CD8-positive, alpha-beta memory T cell (primary cell): ENCODE measurements at places on chromosomes 1 and 21. TPM values are rescaled to one million over a fixed set of nuclear protein-coding genes. Genes with fewer than 3 reads are reported as not detected.
A peak's percentile ranks its signal among the peaks of the same experiment; 100 is the strongest.

Gene PLA2G2C
- not detected for total RNA-seq

Gene GJA8
- not detected for total RNA-seq

Gene KRTAP19-3
- not detected for total RNA-seq

DNA sequence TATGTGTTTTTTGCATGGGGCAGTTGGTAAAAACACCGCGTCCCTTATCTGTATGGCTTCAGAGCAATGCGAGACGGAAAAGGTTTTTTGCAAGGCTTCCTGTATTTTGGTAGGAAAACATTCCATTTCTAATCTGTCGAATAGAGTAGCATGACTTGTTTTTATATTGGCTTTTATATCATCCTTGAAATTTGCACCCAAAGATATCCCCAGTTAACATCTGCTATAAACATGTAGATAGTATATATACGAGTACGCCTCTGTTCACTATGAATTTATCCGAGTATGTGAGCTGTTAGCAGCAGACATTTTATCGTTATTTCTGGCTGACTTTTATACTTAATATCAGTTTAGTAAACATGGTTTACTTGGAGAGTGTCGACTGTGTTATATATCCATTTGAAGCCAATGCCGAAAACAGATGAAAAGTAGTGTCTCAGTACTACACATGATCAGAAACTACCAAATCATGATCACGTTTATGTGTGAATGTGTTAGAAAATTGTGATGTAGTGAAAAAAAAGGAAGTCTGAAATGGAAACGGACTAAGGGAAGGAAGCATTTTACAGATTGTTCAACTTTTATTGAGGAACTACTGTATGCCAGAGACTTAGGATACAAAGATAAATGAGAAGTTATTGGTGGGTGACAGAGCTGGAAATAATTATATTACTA, 1.0 kb downstream of the LEPR start:
- H3K4me1 ChIP-seq: peaks cover 23% of the 10 kb centered on the region
- H3K4me3 ChIP-seq: peak overlapping the region; percentile 75
- peak overlapping the region; percentile 69 for H3K27ac ChIP-seq
- no peaks in the 10 kb centered on the region for H3K27me3 ChIP-seq

GRCh38 chr1:188240772-188241406, 1412.1 kb downstream of the PLA2G4A start:
- H3K36me3 ChIP-seq: no peaks in the 10 kb centered on the region
- no peak overlapping the region for H3K27ac ChIP-seq
- H3K4me1 ChIP-seq: no peaks in the 10 kb centered on the region
- no peak for DNase-seq
- no peak overlapping the region for H3K4me3 ChIP-seq

DNA sequence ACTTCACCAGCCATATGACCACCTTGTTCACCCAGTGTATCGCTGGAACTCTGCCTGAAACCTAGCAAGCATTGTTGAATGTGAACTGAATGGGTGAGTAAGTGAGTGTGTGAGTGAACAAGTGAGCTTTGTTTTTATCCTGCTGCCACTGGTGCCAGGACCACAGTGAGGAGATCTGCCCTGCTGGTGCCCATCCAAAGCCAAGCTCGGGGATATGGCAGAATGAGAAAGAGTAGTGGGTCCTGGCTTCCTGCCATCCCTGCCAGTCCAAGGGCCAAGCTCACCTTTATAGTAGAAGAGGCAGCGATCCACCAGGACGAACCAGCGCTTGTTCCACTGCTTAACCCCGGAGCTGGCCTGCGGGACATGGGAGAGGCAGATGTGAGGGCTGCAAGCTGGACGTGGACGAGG, 53.4 kb upstream of the GOLT1A start:
- H3K36me3 ChIP-seq: no peaks in the 10 kb centered on the region
- DNase-seq: no peak
- H3K4me3 ChIP-seq: no peak overlapping the region

DNA sequence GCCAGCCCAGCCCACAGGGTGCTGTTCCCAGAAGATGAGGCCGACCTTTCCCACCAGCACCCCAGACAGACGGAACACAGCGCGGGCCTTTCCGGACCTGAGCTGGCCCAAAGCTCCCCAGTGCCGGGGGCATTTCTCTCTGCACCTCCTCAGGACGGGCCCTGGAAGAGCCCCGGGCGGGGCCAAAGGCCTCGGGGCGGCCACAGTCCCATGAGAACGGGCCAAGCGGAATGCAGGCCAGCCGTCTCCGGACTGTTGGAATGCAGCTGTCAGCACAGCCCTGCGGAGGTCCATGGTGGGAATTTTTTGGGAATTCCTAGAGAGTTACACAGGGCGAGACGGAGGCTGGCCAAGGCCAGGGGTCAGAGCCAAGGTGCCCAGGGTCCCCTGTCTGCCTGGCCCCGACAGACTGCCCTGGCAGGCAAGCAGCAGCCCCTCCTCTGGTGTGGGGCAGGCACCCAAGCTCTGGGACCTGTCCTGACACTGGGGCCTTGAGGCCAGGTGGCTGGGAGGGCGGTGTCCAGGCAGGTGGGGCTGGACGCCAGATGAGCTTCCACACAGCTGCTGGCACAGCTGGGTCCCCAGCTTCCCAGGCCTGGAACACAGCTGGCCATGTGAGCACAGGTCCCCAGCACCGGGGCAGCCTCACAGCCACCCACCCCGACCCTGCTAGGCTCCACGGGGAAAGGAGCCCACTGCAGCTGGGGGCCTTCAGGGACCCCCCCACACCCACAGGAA, 63.0 kb downstream of the MEGF6 start:
- DNase-seq: no peak
- no peak overlapping the region for H3K4me3 ChIP-seq
- H3K36me3 ChIP-seq: no peaks in the 10 kb centered on the region
- no peak overlapping the region for H3K27ac ChIP-seq

DNA sequence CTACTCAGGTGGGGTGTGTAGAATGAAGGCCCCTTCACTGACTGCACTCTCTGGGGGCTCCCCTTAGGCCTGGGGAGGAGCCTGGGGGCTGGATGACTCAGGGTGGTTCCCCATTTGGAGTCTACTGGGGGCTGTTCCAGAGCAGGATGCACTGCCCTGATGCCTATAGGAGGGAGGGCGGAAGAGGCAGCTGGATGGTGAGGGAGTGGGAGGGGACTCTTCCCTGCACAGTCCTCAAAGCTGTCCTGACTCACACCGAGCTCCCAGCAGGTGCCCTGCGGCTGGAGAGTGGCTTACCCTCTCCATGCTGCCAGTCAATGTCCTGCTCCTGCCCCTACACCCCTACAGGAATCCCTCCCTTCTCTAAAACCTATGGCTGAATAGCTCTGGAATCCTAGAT, 204.4 kb downstream of the TRABD2B start:
- H3K4me3 ChIP-seq: no peak overlapping the region
- no peaks in the 10 kb centered on the region for H3K27me3 ChIP-seq
- no peak overlapping the region for H3K27ac ChIP-seq
- no peak for DNase-seq
- H3K4me1 ChIP-seq: no peaks in the 10 kb centered on the region
- H3K36me3 ChIP-seq: no peaks in the 10 kb centered on the region

GRCh38 chr21:41112740-41113692, 54.9 kb upstream of the BACE2 start:
- H3K27ac ChIP-seq: no peak overlapping the region
- H3K4me1 ChIP-seq: peaks cover 14% of the 10 kb centered on the region
- no peak for DNase-seq
- no peaks in the 10 kb centered on the region for H3K27me3 ChIP-seq

- H3K4me1 ChIP-seq: peaks cover 10% of the 10 kb centered on the region
- H3K27me3 ChIP-seq: no peaks in the 10 kb centered on the region
- no peak for DNase-seq
- H3K4me3 ChIP-seq: no peak overlapping the region
These were observed 135.6 kb upstream of the CACNA1E start for GRCh38 chr1:181347495-181348390.

- H3K27me3 ChIP-seq: no peaks in the 10 kb centered on the region
- no peak overlapping the region for H3K4me3 ChIP-seq
- H3K27ac ChIP-seq: no peak overlapping the region
- no peak for DNase-seq
- peaks cover 46% of the 10 kb centered on the region for H3K36me3 ChIP-seq
These were observed 18.0 kb downstream of the ETS2 start for GRCh38 chr21:38823737-38824123.

DNA sequence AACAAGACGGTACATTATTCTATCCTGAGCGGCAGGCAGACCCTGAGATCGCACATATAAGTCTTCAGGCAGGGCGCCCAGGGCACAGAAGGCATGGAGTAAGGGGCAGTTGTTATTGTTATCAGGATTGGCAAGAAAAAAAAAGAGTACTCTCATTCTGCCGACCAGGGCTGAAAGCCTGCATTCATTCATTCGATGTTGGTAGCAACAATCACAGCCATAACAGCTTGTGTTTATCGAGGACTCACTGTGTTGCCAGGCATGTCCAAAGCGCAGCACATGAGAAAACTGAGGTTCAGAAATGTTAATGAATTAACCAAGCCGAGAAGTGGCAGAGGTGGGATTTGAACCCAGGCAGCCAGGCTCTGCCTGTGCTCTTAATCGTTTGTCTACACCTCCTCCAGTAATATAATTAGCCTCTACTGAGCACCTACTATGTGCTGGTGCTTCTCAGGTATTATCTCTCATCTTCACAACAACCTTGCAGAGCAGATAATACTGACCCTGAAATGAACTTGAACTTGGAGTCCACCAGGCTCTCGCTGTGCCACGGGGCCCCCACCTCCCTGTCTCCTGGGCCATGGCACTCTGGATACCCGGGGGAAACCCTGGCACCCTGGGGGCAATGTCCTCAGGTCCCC, 56.2 kb downstream of the TAS1R2 start:
- H3K36me3 ChIP-seq: no peaks in the 10 kb centered on the region
- no peak for DNase-seq
- H3K4me1 ChIP-seq: no peaks in the 10 kb centered on the region
- H3K27ac ChIP-seq: no peak overlapping the region

DNA sequence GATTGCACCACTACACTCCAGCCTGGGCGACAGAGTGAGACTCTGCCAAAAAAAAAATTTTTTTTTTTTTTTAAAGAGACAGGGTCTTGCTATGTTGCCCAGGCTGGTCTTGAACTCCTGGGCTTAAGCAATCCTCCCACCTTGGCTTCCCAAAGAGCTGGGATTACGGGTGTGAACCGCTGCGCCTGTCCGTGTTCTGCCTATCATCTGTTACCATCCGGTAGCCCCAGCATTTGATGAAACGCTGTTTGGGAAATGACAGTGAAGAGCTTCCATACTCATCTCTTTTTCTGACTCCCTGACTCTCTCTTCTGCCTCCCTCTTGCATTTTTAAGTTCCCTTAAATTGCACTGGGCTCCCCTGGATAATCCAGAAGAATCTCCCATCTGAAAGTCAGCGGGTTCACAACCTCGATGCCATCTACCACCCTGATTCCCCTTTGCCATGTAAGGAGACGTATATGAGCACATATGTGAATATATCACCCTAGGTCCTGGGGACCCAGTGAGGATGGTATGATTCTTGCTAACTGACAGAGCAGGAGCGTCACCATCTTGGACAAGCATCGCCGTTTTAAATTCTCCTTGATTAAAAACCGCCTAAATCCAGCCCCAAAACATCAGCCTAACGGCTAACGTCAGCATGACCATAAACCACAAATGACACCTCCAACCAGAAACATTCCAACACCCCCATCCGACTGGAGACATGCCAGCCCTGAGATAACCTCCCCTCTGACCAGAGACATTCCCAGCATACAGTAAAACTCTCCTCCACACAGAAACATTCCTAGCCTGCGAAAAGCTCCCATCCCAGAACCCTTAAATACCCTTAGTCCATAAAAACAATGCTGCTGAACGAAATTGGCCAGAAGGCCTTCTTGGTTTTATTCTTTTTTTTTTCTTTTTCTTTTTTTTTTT, 12.4 kb downstream of the TNFRSF8 start:
- no peaks in the 10 kb centered on the region for H3K36me3 ChIP-seq
- no peaks in the 10 kb centered on the region for H3K27me3 ChIP-seq
- DNase-seq: no peak

GRCh38 chr1:3909615-3910014, 9.5 kb upstream of the C1orf174 start:
- DNase-seq: no peak
- no peak overlapping the region for H3K4me3 ChIP-seq
- H3K27me3 ChIP-seq: no peaks in the 10 kb centered on the region
- peaks cover 2% of the 10 kb centered on the region for H3K4me1 ChIP-seq
- no peak overlapping the region for H3K27ac ChIP-seq

DNA sequence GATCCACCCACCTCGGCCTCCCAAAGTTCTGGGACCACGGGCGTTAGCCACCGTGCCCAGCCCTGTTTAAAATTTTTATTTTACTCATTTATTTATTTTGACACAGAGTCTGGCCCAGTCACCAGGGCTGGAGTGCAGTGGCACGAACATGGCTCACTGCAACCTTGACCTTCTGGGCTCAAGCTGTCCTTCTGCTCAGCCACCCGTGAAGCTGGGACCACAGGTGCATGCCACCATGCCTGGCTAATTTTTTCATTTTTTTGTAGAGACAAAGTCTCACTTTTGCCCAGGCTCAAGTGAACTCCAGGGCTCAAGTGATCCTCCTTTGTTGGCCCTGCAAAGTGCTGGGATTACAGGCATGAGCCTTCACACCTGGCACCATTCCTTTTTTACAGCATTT, 27.5 kb upstream of the DNAJC6 start:
- H3K4me3 ChIP-seq: no peak overlapping the region
- DNase-seq: no peak
- no peaks in the 10 kb centered on the region for H3K4me1 ChIP-seq
- H3K27me3 ChIP-seq: peaks cover under 1% of the 10 kb centered on the region
- H3K27ac ChIP-seq: no peak overlapping the region

DNA sequence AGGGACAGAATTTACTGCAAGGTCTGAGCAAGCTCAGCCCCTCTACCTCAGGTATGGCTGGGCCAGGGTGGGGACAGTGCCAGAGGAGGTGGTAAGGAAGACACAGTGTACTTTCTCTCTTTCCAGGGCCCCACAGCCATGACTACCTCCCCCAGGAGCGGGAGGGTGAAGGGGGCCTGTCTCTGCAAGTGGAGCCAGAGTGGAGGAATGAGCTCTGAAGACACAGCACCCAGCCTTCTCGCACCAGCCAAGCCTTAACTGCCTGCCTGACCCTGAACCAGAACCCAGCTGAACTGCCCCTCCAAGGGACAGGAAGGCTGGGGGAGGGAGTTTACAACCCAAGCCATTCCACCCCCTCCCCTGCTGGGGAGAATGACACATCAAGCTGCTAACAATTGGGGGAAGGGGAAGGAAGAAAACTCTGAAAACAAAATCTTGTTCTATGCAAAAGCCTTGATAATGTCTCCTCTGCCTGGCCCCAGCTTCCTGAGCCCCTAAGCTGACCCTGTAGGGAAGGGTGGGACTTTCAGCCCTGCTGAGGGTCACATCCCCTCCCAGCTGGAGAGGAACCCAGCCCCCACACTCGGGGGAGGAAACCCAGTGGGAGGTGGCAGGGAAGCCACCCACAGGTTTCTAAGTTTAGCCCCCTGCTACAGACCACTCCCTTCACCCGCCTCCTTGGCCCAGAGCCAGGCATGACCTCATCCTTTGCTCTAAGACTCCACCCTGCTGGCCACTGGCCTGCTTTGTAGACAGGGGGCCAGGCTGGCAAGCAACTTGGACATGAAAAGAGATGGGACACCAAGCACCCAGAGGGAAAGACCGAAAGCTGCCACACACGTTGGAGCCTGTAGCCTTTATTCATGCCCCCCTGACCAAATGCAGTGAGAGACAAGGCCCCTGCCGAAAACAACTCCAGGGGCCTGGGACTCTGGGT, 6.4 kb downstream of the RHOC start:
- peaks cover 36% of the 10 kb centered on the region for H3K4me1 ChIP-seq
- no peak overlapping the region for H3K4me3 ChIP-seq
- H3K27me3 ChIP-seq: no peaks in the 10 kb centered on the region
- peak overlapping the region; percentile 86 for H3K27ac ChIP-seq
